ENCODE measurements at places on chromosomes 1 and 21. TPM values are rescaled to one million over a fixed set of nuclear protein-coding genes. Genes with fewer than 3 reads are reported as not detected.

DNA sequence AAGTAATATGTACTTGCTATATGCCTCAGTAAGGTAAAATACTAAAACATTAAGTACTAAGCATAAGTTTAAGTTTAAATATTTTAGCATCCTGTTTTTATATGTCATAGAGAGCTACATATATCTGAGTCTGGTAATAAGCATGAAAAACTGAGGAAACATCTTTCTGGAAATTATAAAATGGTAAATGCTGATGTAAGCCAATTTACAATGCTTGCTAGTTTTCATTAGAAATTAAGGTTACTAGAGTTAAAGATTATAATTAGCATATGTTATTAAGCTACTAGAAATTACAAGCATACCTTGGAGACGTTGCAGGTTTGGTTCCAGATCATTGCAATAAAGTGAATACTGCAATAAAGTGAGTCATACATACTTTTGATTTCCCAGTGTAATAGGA is 477.0 kb upstream of the LRRC7 start:
- no peak for DNase-seq

DNA sequence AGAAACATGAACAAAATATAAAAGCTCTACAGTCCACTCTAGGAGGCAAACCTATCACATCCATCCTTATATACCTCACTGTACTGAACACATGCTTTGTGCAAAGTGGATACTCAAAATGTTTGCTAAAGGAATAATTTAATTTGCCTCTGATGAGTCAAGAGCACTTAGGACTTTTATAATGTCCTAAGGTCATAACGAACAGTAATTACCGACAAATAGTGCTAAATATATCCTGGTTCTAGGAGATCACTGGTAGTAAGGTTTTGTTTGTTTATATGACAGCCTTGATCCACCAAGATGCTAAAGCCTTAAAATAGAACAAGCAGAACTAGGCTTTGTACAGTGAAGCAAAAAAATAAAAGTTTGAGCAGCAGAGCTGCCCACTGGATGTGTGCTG is 70.6 kb downstream of the GADD45A start:
- DNase-seq = no peak

DNA sequence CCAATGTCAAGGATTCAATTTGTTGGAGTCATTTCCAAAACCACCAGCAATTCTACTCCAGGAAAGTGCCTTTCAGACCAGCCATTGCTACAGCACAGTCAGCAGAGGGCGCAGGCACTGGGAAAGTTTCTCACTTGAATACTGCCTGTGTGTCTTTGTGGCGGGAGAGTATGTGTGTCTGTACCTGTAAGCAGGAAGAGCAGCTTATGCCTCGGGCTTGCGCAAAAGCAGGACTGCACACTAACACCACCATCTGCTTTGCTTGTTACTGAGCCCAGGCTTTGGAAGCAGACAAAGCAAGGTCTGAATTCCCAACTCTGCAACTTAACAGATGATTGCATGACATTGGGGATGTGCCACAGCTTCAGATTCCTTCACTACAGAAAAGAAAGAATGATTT is 7.0 kb upstream of the CTSE start:
- peak; percentile 95 for DNase-seq

The IFFO2 gene
- 10.8 TPM for total RNA-seq

DNA sequence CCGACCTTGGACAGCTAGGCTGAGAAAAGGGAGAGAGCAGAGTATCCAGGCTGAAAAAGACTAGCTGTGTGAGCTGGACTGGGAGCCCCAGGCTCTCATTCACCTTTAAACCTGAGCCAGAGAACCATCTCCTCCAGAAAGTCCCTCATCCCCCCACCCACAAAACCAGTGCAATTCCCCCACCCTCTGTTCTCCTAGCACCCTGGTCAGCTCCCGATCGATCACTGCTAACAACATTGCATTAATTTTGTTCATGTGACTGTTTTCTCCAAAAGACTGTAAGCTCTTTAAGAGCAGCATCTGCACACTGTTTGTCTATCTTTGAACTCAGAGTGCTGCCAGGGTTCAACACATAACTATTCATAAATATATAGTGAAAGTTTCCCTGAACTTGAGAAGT is 67.1 kb upstream of the NFASC start:
- no peak for DNase-seq

The CELA3A gene
- not detected for total RNA-seq

The PPCS gene
- 56.9 TPM for total RNA-seq

GRCh38 chr1:57866998-57867397 is 443.1 kb upstream of the DAB1 start:
- no peak for DNase-seq

- no peak for DNase-seq
Measured at GRCh38 chr1:23114424-23115079, 54.1 kb downstream of the LUZP1 start.

Data from MCF 10A (cell line).